ENCODE measurements at places on chromosomes 4 and X.

GRCh38 chr4:104446431-104447278 lies 48.0 kb downstream of the CXXC4 start:
- no peak for DNase-seq

DNA sequence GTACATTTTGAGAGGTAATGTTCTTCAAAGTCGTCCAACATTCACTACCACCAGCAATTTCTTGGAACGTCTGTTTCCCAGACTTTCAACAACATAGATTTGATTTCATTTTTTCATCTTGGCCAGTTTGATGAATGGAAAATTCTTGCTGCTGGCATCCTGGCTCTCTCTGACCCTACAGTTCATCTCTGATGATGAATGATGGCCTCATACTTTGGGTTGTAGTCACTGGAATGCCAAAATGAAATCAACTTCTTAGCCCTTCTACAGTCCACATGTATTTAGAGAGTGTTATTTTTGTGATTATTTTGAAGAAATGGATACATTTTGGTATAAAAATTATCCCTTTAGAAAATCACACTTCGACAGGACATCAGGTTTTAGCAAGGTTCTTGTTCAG lies 8.8 kb downstream of the CHST7 start:
- peak; percentile 79 for DNase-seq

DNA sequence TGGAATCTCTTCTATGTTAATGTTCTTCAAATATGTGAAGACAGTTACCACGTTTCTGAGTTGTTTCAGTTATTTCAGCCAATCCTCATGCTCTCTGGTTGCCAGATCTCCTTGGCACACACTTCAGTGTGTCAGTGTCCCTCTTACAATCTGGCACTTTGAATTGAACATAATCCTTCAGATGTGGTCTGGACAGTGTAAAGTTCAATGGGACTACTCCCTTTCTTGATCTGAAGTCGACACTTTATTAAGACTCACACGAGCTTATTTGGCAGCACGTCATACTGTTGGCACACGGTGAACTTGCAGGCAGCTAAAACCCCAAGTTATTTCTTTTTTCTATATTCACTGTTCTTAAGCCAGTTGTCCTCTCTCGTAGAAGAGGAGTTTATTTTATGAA lies 28.2 kb downstream of the ARSJ start:
- DNase-seq, result no peak

GRCh38 chr4:77202491-77202890 lies 45.5 kb downstream of the CCNG2 start:
- DNase-seq, result no peak

GRCh38 chrX:116172976-116173375 lies 2.4 kb downstream of the AGTR2 start:
- DNase-seq, result no peak

DNA sequence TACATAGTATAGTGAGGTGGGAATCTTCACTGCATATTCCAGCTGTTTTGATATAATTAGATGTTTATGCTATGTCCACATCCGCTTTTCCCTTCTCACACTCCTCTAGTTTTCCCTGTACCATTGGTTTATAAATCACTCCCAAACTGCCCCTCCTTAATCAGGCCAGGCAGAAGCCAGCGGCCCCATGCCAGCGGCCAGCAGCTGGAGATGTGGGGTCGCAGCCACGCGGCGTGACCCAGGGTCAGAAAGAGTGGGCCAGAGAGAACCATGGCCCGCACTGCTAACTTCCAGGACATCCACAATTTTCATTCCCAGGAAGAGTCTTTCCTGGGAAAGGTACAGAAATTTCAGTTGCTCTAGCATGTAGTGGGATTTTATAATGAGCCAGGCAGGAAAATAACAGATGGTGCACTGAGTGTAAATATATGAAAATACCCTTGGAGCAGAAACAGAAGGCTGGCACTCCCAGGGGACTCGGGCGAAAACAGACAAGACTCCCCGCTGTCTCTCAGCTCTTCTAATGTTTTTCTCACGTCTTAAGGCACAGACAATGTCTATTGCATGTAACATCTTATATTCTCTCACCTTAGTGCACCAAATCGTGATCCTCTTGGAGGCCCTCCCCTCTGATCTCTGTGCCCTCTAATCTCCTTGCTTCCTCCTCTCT lies 145.9 kb upstream of the ZFP42 start:
- no peak for DNase-seq

DNA sequence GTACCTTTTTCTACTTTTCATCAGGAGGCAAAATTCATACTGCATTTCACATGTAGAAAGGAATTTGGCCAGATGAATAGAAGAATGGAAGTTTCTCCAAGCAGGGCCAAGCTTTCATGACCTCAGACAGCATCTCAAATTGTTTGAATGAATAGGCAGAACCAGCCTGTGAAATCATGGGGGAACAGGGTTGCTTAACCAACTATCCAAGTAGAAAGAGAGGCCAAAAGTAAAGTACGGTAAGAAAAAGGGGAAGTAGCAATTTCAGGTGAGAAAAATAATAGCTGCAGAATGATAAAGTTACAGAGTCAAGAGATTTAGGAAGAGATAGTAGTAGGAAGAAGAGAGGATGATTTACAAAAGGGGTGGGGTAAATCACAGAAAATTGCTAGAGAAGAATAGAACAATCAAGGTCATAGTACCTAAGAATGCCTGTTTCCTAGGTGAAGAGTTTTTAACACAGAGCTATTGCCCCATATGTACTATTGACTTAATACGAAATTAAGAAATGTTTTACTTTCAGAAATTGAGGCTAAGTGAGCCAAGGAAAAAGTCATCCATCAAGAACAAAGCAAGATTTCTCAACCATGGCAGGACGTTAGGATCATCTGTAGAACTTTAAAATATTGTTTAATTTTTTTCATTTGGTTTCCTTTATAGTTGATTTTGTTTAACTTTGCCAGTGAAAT lies 177.1 kb upstream of the TET2 start:
- no peak for DNase-seq

- DNase-seq, result peak; percentile 50
Measured at GRCh38 chrX:74286950-74287740, 16.8 kb upstream of the ZCCHC13 start.

DNA sequence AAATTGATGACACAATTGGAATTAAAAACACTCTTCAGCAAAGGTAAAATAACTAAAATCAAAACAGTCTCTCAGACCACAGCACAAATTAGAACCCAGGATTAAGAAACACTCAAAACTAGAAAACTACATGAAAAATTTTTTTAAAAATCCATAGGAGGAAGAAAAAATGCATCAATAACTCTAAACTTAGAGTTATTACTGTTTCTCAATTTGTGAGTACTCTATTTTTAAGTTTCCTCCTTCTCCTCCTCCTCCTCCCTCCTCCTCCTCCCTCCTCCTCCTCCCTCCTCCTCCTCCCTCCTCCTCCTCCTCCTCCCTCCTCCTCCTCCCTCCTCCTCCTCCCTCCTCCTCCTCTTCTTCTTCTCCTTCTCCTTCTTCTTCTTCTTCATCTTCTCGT lies 1395.7 kb downstream of the STIM2 start:
- no peak for DNase-seq

- no peak for DNase-seq
Measured at GRCh38 chr4:34566091-34566490, 1678.2 kb downstream of the ARAP2 start.

GRCh38 chrX:72110876-72111708 lies 20.6 kb downstream of the RTL5 start:
- DNase-seq, result no peak

DNA sequence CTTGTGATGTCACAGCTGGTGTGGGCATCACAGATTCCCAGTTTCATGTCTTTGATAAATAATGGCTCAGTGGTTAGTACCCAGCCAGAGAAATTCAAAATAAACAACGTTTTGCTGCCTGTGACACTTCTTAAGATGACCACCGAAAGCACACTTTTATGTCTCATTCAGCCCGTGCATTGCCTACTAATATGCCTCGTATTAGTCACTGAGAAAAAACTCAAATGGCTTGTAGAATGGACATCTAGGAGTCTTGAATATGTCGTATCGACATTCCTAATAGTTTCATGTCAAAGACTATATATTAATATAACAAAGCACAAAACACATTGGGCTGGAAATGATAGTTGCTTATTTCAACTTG lies 103.9 kb upstream of the FAT1 start:
- DNase-seq, result no peak

DNA sequence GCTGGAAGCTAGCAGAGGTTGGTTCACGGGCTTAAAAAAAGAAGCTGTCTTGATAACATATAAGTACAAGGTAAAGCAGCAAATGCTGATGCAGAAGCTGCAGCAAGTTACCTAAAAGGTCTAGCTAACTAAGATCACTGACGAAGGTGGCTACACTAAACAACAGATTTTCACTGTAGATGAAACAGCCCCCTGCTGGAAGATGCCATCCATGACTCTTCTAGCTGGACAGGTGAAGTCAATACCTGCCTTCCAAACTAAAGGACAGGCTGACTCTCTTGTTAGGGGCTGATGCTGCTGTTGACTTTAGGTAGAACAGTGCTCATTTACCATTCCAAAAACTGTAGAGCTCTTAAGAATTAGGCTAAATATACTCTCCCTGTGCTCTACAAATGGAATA lies 99.5 kb downstream of the FBXW7 start:
- no peak for DNase-seq

GRCh38 chr4:75490155-75490554 lies 24.0 kb downstream of the RCHY1 start:
- DNase-seq, result peak; percentile 62

DNA sequence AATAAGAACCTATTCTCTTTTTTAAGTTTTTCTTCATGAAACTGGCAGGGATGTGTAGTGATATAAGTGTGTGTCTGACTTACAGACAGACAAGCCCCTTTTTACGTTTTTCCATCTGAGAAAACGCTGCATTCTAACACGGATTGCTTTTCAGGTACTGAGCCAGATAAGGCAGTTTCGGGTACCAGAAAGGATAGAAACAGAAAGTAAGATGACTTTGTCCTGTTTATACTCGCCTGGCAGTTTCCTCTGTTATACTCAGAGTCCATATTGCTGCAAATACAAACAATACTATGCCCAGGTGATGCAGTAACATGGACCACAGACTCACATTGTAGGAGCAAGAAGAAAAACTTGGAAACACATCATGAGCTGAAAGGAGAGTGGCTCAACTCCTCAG lies 2320.6 kb upstream of the AGA start:
- DNase-seq, result no peak

- peak; percentile 89 for DNase-seq
Measured at GRCh38 chr4:74805601-74806000, 11.3 kb upstream of the BTC start.
